ENCODE measurements at places on chromosomes 6 and 20.
A peak's percentile ranks its signal among the peaks of the same experiment; 100 is the strongest.

DNA sequence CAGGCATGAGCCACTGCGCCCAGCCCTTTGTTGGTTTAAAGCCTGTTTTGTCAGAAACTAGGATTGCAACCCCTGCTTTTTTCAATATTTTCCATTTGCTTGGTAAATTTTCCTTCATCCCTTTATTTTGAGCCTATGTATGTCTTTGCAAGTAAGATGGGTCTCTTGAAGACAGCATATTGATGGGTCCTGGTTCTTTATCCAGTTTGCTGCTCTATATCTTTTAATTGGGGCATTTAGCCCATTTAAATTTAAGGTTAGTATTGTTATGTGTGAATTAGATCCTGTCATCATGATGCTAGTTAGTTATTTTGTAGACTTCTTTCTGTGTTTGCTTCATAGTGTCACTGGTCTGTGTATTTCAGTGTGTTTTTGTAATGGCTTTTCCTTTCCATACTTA lies 46.8 kb downstream of the ZC2HC1B start:
- DNase-seq: no peak

DNA sequence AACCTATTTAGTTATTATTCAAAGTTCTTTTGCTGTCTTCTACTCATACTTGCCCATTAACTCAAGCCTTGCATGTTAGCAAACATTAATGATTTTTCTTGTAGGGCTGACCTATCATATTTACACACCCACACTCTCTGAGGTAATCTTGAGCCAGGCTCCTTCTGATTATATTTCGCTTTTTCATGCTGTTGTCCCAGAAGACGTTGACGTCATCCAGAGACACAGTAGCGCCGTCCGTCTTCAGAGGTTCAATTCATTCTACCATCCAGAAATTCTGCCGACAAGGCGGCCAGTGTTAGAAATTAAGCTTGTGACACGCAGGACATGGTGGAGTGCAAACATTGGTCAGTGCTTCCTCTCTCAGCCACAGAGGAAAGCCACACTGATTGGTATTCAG lies 584.7 kb downstream of the BMP2 start:
- DNase-seq: no peak

GRCh38 chr20:34815636-34816035 lies 9.8 kb downstream of the NCOA6 start:
- no peak for DNase-seq

DNA sequence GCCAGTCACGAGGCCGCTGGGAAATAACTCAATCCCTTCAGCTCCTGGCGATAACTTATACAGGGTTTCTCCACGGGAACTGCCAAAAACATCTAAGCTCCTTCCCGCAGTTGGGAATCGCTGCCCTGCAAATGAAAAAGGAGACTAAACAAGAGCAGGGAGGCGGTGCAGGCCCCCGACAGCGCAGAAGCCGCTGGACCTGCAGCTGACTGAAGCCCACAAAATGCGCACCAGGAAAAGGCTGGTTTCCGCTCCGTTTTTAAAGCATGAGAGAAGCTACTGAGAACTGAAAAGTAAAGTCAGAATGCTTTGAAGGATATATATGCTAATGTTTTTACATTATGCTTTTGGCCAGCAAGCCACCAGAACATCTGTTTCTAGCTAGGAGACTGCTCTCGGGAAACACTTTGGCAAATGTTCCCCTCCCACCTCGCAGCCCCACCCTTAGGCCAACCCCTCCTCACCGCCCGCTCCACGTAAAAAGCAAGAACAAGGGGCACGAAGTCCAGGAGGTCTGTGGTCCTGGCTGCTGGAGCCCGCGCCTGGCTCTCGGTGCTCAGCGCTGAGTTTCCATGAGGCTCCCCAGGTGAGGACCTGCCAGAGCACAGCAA lies 90.5 kb downstream of the SOD2 start:
- no peak for DNase-seq

GRCh38 chr6:84770521-84770920 lies 6.1 kb upstream of the TBX18 start:
- no peak for DNase-seq

DNA sequence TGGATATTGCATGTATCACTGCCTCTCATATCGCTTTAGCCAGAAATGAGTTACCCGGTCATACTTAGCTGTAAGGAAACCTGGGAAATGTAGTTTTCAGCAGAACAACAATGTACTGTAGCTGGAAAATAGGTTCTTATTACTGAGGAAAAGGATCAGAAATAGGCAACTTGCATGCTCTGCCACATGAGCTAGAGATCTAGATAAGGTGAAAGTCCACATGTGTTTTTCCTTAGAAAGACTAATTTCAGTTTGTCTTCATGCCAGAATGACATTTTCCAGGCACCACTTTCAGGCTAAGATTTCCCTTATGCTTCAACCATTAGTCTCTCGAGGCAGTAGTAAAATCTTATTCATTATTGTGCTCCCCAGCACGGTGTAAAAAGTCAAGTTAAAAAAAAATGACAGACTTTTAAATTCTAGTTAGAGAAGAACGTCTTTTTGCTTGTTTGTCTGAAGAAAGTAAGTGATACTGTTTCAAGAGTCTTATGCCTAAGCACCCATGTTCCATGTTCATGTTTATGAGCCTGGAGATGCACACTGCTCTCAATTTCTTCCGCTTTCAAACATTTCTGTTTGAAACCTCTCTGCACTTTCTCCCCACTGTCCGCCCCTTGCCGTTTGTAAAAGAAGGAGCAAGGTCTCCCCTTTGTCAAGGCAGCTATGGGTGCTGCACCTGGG lies 67.6 kb downstream of the ZNF831 start:
- DNase-seq: no peak

DNA sequence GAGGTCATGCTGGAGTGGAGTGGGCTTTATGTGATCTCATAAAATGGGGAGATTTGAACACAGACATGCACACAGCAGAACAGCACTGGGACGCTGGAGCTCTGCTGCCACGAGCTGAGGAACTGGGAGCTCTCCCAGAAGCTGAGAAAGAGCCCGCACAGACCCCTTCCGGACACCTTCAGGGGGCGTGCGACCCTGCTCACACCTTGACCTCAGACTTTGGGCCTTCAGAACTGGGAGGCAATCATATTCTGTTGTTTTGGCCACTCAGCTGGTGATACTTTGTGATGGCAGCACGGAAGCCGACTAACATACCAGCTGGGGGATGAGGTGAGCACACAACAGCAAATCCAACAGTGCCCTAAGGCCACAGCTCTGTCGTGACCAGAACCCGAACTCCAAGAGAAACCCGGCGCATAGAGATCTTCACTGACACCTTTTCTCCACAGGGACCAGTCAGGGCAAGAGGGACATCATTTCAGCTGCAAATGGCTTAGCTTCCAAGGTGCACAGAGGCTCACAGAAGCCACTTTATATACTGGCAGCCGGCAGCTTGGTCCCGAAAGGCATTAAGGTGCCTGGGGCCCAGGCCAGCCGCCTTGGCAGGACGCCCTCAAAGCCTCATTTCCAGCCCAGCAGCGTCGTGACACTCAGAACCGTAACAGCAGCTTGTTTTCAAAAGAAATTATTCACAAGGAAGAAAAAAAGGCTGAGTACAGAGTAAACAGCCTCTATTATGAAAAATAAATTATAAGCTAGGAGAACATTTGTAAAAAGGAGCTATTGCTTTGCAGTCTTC lies 89.3 kb downstream of the RNASET2 start:
- DNase-seq: peak; percentile 53

DNA sequence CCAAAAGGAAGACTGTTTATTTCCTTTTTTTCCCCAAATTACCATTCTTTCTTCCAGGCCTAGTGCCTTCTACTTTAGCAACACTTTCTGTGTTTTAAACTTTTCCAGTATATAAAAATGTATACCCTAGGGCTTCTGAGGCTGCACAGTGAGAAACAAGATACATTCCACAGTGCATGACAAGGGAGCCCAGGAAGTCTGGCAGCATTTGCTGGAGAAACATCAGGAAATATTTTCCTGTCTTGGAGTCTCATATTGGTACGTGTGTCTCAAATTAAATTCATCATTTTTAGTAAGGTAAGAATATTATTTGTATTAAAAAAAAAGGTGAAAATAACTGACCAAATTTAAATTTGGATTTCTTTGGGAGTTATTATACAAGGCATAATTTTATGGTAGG lies 662.6 kb downstream of the RFPL4B start:
- DNase-seq: no peak

DNA sequence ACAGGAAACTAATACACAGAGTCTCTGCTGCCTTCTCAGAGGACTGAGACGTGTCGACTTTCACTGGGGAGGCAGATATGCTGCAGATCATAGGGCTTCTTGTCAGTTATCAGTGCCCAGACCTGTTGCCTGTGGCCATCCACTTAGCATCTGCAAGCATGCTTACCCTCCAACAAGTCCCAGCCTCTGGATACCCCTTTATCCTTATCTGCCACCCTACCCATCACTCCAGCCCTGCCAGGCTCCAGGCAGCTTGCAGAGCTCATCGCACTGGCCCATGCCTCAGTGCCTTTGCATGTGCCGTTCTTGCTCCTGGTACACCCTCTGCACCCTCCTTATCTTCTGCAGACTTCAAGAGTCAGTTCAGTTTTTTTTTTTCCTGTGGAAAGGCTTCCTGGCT lies 119.2 kb downstream of the TOX2 start:
- no peak for DNase-seq

- DNase-seq: no peak
Measured at GRCh38 chr6:167238146-167238693, 52.9 kb upstream of the UNC93A start.

DNA sequence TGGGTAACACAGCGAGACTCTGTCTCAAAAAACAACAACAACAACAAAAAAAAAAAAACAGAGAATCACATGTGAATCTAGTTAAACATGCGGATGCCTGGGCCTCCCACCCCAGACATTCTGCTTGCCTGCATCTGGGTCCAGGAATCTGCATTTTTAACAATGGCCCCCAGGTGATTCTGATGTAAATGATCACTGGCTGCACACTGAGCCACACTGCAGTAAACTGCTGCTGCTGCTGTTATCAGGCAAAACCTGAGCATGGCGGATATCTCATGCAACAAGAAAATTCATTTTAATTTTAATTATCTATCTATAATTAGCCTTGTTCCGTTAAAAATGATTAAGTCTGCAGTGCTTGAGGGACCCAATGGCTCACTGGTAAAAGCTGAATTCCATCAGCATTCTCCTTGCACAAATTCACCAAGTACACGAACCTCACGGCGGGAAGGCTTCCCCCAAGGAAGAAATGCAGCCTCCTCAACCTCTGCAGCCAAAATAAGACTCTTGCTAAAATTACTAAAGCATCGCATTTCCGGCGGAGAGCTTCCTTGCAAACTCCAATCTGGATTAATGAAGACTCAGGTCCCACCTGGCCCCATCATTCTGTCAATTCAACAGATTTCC lies 81.6 kb upstream of the SNX9 start:
- no peak for DNase-seq

DNA sequence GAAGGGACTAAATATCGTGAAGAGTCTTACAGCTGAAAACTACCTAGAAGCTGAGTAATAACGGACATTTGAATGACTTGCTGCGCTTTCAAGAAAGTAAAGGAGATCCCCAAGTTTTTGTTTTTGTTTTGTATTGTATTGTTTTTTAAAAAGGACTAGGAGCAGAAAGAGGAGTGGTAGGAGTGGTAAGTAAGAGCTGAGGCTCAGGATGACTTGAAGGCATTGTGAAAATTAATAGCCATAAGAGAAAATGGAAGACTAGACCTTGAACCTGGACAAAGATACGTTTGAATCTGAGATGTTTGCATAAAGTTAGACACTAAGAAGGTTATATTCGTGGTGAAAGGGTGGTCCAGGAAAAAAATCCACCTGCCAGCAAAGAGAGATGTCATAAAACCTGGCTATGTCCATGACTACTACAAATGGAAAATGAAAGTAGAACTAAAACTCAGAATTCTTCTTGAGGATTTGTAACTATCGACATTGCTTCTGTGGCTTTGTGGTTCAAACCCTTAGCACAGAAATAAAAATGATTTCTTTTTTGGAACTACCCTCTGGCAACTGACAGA lies 824.8 kb upstream of the FLRT3 start:
- DNase-seq: no peak

DNA sequence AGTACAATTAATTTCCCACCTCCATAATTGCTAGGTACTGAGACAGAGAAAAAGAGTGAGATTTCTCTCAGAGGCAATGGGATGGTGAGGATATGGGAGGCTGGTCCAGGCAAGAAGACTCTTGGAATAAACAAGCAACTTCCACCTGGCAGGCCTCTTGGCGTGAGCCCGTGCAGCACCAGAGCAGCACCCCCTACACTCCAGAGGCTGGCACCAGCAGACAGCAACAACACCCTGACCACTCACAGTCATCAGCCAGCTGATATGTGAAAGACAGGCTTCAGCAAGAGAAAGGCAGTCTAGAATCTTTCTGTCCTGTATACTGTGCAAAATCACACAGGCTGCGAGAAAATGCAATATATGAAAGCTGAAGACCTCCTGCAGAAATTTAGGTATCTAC lies 59.7 kb downstream of the KIF13A start:
- no peak for DNase-seq

DNA sequence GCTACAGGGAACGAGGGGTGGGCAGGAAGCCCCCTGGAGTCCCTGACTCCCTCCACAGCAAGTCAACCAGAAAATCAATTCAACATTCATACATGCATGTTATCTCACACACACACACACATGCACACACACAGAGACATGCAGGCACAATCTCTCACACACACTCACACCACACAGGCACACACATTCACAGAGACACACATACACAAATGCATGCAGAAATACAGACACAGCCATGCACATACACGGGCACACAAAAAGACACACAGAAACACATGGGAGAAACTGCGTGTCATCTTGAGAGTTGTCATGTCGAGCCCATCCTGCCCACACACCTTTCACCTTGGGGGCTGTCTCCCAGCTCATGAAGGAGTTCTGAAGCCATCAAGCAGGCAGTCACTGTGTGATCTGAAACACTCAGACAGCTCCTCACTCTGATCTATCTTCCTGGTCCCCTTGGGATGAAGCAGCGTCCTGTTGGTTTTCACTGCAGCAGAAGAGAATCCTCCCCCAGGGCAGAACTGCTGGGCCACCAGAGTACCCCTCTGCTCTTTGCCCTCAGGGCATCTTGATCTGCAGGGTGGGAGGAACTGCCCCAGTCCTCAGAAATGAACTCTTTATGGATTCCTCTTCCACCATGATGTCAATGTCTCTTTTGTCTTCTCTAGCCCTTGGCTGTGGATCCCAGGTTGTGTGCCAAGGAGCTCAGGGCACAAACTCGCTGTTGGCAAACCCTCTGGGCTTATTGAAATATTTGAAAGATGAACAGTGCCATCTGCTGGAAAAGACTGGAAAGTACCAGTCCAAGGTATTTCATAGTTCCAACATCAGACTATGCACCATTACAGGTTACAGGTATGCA lies 8.8 kb downstream of the RAET1L start:
- peak; percentile 56 for DNase-seq

Measured in hypothalamus (tissue), 51 donors.